ENCODE measurements at places on chromosomes 13 and 19. TPM values are rescaled to one million over a fixed set of nuclear protein-coding genes. Genes with fewer than 3 reads are reported as not detected.

Gene DAND5
- total RNA-seq = not detected

Gene KLK2
- not detected for total RNA-seq

Gene SERPINE3
- under 0.01 TPM for total RNA-seq

Gene ZNF229
- 3.7 TPM for total RNA-seq

Gene PLIN5
- total RNA-seq = not detected

Gene DPF1
- total RNA-seq = 2.7 TPM

Gene FCER2
- total RNA-seq = not detected

Gene PRR19
- total RNA-seq = under 0.01 TPM

Gene RAB8A
- total RNA-seq = 113 TPM

Gene PCDH9
- total RNA-seq = 6.5 TPM

Gene MAB21L1
- total RNA-seq = 1.4 TPM

Gene KCNRG
- total RNA-seq = 2.6 TPM

Gene FRY
- 2.5 TPM for total RNA-seq

Gene PGLYRP2
- total RNA-seq = not detected

Gene DIRAS1
- 0.78 TPM for total RNA-seq

Gene ADM5
- total RNA-seq = 1.2 TPM

Gene AMER2
- not detected for total RNA-seq

Gene NLRP4
- total RNA-seq = not detected

Gene FCAR
- not detected for total RNA-seq

Gene DIAPH3
- total RNA-seq = 22.7 TPM

Gene TUBB4A
- total RNA-seq = not detected

Gene ZNF471
- 1.8 TPM for total RNA-seq

Gene RFPL4A
- not detected for total RNA-seq

Gene FEM1A
- total RNA-seq = 9.2 TPM

Gene TMEM255B
- 2.0 TPM for total RNA-seq

Gene SERP2
- 5.9 TPM for total RNA-seq

Gene RGS9BP
- total RNA-seq = 0.37 TPM

Gene C19orf67
- total RNA-seq = not detected

Gene CSNK1G2
- 95.8 TPM for total RNA-seq

Gene OR7A5
- not detected for total RNA-seq
